ENCODE measurements at places on chromosomes 1 and 21.

DNA sequence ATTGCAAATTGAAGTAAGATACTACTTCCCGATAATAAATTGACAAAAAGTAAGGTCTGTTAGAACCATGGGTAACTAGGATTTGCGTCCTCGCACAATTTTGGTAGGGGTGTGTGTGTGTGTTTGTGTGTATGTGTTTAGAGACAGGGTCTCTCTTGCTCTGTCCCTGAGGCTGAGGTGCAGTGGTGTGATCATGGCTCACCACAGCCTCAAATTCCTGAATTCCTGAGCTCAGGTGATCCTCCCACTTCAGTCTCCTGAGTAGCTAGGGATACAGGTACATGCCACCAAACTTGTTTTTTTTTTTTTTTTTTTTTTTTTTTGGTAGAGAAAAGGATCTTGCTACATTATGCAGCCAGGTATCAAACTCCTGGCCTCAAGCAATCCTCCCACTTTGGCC, 209.2 kb upstream of the ESRRG start:
- DNase-seq: no peak

DNA sequence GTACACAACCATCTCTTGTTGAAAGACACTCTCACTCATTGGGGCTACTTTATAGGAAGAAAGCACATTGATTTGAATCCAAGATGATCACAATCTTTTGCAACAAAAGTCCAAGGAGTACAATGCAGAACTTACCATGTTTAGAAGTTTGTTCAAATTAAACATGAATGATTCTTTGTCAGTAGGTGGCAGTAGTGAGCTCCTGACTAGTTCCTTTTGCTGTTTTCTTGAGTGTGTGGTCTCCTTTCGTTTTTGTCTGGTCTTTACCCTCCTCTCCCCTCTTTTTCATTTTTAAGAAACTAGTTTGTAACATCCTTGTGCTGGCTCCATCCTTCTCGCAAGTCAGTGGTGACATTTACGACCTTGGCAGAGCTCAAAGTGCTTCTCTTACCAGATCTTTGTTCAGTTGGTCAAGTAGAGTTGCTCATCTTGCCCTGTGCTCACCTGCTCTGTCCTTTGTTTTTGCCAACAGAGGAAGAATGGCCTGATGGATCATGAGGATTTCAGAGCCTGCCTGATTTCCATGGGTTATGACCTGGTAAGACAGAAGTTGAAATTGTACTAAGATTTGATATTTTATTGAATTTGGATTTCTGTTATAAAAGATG, 35.7 kb upstream of the MTR start:
- no peak for DNase-seq

- DNase-seq: no peak
Measured at GRCh38 chr1:21511579-21512522, 2.6 kb downstream of the ALPL start.

- DNase-seq: no peak
Measured at GRCh38 chr21:33281096-33281652, 15.0 kb downstream of the IL10RB start.

DNA sequence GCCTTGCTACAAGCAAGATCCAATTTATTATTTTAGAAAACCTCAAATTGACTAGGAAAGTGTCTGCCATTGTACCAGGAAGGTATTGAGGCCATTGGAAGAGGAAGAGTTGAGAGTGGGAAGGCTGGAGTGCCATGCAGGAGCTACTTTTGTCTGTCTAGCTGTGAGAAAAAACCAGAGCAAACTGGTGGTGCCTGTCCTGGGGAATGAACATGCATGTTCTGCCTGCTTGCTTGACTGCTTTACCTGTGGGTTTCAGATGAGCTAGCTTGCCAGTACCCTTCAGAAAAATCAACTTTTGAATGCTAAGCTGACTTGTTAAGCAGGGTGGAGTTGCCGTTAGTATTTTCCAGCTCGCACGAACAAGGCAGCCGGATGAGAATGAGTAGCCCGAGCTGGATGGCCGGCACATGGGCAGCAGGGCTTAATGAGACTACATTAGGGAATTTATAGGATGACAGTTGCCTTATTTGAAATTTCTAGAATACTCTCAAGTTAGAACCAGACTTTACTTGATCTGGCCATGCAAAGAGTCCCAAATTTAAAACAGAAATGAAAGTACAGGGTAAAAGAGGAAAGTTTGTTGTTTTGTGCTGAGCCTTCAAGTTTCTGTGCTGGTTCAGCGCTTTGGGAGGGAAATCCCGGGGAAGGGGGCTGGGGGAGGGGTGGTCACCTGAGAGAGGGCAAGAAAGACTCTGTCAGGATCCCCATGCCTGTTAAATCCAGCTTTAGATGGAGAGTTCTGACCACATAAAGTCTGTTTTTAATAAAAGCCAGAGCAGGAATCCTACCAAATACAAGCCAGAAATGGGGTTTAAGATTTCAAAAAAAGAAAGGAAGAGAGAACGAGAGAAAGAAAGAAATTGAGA, 29.6 kb upstream of the C1orf105 start:
- DNase-seq: no peak

GRCh38 chr1:244406337-244406736, 45.4 kb downstream of the ADSS2 start:
- DNase-seq: no peak

- no peak for DNase-seq
Measured at GRCh38 chr1:244082969-244083368, 31.9 kb downstream of the ZBTB18 start.

GRCh38 chr1:92901699-92902405, 59.4 kb downstream of the DIPK1A start:
- DNase-seq: no peak

All from NCI-H1417 treated with DMSO at 0.1 percent for 48 hours (cell line).